Kidney (tissue), 22 donors: ENCODE measurements at places on chromosomes 1 and 21. TPM values are rescaled to one million over a fixed set of nuclear protein-coding genes. Genes with fewer than 3 reads are reported as not detected.

The MMP23B gene
- polyA plus RNA-seq = 4.0 TPM

The PLEKHA6 gene
- polyA plus RNA-seq = 17.5 TPM

The LRRC38 gene
- polyA plus RNA-seq = not detected

The CDC7 gene
- polyA plus RNA-seq = 1.4 TPM

The OR2M3 gene
- not detected for polyA plus RNA-seq

The E2F2 gene
- not detected for polyA plus RNA-seq
